ENCODE measurements at places on chromosomes 2 and 18.

GRCh38 chr18:3081584-3081991, 68.6 kb upstream of the LPIN2 start:
- H3K27me3 ChIP-seq, result no peaks in the 10 kb centered on the region
- no peaks in the 10 kb centered on the region for H3K4me1 ChIP-seq
- no peak overlapping the region for H3K4me3 ChIP-seq
- H3K36me3 ChIP-seq, result no peaks in the 10 kb centered on the region

GRCh38 chr2:74696829-74697228, 42.8 kb downstream of the SEMA4F start:
- DNase-seq, result no peak
- no peaks in the 10 kb centered on the region for H3K4me1 ChIP-seq

DNA sequence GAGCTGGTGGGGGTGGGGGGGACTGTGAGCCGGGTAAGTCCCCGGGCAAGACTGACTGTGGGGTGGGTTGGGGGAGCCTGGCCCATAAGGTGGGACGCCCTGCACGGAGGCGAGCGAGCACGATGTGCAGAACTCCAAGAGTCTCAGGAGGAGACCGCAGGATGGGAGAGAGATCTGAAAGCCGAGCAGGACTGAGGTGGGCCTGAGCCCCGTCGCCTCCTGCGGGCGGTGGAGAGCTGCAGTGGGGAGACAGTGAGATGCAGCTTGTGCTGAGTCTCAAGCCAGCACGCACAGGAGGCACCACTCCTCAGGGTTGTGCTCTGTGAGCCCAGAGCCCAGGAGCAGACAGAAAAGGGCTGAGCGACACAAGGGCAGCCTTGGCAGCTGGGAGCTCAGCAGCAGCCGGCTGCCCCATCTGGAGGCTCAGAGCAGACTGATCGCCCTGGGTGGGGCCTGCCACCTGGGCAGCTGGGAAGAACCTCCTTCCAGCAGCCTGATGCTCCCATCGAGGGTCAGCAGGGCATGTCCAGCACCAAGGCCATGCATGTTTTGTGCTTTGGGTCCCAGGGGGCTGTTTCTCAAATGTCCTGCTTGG, 15.9 kb downstream of the ARHGEF4 start:
- H3K27ac ChIP-seq, result no peak overlapping the region
- no peak overlapping the region for H3K4me3 ChIP-seq
- no peaks in the 10 kb centered on the region for H3K36me3 ChIP-seq

DNA sequence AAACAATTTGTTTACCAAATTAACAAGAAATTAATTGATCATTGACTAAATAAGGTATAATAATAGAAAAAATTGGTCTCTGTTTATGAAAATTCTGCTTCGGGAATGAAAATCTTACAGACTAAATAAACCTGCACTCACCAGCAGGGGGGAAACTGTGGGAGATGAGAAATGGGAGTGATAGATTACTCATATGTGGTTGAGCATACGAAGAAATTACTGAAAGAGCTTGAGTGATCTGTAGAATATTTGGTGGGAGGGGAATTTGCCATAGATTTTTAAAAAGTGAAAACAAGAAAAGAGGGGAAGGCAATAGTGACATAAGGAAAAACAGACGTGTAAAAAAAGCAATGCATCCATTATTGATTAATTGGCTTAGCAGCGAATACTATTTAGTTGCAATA, 2.2 kb downstream of the HMSD start:
- no peaks in the 10 kb centered on the region for H3K4me1 ChIP-seq
- DNase-seq, result no peak
- no peak overlapping the region for H3K4me3 ChIP-seq
- no peak overlapping the region for H3K27ac ChIP-seq

DNA sequence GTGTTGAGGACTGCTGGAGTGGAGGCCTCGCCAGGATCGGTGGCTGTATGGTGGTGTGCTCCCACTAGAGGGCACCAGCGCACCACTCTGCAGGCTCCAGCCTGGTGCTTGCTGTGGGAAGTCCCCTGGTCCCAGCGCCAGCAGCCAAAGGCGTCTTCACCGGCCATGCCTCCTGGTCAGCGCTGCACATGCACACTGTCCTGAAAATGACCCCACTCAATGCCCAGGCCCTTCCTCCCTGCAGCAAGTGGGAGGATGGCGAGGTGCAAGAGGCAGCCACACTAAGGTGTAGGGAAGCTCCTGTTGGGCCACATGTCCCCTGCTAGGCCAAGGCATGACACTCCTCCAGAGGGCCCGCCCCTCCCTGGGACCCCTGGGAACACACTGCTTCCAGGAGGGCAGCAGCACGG, 136.5 kb downstream of the CTIF start:
- H3K36me3 ChIP-seq, result no peaks in the 10 kb centered on the region
- H3K27ac ChIP-seq, result no peak overlapping the region
- H3K4me3 ChIP-seq, result no peak overlapping the region
